ENCODE measurements at places on chromosomes 2 and 18.

GRCh38 chr2:172516299-172516698, 39.6 kb upstream of the PDK1 start:
- DNase-seq: no peak

- DNase-seq: no peak
These were observed 246.3 kb upstream of the RASGRP3 start for GRCh38 chr2:33230195-33230594.

GRCh38 chr18:27619090-27619772, 434.1 kb upstream of the CHST9 start:
- no peak for DNase-seq

- DNase-seq: no peak
These were observed 151.7 kb upstream of the ITGA4 start for GRCh38 chr2:181305301-181306123.

GRCh38 chr18:77110400-77110799, 22.2 kb downstream of the MBP start:
- DNase-seq: no peak

- no peak for DNase-seq
These were observed 301.3 kb downstream of the LPIN1 start for GRCh38 chr2:12047761-12048160.

Data from stimulated activated CD8-positive, alpha-beta memory T cell treated with anti-CD3 and anti-CD28 coated beads, Interleukin-12 subunit alpha, Interleukin-12 subunit beta, amount 100 ng/mL, for 1 hour (primary cell).